WERI-Rb-1 (cell line): ENCODE measurements at places on chromosomes 3 and 15.

DNA sequence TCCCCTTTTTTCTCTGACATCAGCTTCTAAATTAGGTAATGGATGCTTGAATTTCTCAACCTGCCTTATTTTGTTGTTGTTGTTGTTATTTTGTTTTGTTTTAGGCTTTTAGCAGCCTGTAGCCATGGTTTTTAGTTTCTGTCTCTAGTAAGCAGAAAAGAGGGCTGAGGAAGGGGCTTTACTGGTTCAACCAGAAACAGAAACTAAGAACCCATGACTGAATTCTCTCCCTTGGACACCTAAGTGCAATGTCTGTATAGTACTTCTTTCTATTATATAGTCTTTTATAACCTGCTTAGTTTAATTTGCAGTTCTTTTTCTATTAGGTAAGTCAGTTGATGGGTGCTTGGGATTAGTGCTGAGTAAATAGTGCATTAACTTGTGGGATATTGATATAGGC, 129.0 kb downstream of the BBX start:
- DNase-seq = no peak

DNA sequence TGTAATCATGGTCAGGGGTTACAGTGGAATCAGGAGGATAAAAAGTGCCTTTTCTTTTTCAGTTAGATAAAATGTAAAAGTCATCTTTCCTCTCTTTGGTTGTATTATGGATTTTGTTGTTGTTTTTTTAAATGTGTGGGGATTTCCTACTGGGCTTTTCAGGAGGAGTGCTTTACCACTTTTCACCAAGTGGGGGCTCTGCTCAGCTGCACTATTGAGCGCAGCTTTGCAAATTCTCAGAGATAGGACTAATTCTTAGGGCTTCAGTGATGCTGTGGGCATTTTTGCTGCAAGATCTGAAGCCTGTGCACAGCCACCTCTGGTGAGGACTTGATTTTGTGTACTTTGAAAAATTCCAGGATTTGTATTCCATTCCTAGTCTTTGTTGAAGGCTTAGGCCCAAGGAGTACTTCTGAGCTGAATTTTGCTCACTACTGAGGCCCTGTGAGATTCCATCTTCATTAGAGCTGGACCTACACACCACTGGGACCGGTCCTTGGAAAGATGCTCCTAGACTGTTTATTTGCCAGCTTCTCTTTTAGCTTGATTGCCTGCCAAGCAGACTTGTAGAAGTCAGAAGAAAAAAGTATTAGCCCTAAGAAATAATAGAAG, 7.5 kb downstream of the GNB5 start:
- peak; percentile 70 for DNase-seq

GRCh38 chr15:49622561-49622960, 1.7 kb downstream of the DTWD1 start:
- no peak for DNase-seq

DNA sequence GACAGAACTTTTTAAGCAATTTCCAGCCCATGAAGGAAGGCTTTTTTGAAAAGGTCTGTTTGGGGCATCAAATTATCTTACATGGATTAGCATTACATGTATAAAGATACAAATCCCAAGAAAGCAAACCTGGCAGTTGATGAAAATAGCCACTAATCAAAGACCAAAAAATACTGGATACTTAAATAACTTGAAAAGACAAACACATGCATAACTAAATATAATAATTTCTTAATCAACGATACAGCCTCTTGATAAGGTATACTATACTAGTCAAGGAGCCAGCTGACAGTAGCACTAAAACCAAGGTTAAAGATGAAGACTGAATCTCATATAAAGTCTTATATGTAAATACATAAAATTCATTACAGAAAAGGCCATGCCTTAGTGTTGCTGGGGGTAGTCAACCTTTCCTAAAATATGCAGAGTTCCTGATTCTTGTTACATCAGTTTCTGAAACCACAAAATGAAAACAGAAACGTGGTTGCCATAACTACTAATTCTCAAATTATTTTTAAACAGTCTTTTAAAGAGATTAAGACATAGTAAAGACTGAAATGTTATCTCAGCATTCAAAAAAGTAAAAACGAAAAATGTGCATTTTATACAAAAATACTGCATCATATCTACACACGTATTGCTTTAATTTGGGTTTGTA, 2.0 kb downstream of the ANKRD28 start:
- DNase-seq = no peak
